ENCODE measurements at places on chromosomes 6 and 20.
A peak's percentile ranks its signal among the peaks of the same experiment; 100 is the strongest.

- DNase-seq, result no peak
Observed at GRCh38 chr20:48630342-48631075, 197.3 kb downstream of the PREX1 start.

- no peak for DNase-seq
Observed at GRCh38 chr6:1494671-1495070, 105.3 kb downstream of the FOXF2 start.

GRCh38 chr6:17352302-17352701 is 41.1 kb upstream of the CAP2 start:
- no peak for DNase-seq

DNA sequence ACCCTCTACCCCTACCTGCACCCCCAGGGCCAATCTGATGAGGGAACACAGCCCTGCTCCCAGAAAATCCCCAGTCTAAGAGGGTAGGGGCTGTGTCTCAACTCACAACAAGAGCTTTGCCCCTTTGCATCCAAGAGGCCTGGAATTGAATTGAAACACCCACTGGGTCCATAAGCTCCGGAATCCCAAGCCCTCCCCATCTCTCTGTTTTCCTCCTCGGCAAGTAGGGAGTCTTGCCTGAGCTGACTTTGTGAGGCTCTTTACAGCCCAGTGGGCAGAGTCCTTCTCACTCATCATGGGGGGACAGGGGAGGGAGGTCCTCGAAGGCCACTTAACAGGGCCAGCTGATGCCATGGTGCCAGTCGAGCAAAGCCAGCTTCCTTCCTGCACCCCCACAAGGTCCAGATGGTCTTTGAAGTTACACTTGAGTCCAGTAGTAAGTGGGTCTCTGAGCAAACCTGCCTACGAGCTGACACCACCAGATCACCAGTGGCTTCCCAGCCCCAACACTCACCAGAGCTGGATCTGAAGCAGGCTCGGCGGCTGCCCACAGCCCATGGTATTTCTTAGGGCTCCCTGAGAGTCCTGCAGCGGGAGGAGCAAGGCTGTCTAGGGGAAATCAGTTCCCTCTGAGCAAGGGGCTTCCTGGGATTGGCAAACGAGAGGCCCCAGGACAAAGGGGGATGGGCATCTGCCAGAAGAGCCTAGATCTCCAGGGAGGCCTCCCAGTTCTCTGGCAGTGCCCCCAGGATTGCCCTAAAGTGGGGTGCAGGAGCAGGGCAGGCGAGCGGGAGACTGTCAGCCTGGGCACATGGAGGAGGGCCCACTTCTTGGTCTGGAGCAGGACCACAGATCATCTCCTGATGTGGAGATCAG is 144.5 kb downstream of the VEGFA start:
- DNase-seq, result no peak

- no peak for DNase-seq
Observed at GRCh38 chr6:134077301-134077700, 24.9 kb upstream of the SLC2A12 start.

DNA sequence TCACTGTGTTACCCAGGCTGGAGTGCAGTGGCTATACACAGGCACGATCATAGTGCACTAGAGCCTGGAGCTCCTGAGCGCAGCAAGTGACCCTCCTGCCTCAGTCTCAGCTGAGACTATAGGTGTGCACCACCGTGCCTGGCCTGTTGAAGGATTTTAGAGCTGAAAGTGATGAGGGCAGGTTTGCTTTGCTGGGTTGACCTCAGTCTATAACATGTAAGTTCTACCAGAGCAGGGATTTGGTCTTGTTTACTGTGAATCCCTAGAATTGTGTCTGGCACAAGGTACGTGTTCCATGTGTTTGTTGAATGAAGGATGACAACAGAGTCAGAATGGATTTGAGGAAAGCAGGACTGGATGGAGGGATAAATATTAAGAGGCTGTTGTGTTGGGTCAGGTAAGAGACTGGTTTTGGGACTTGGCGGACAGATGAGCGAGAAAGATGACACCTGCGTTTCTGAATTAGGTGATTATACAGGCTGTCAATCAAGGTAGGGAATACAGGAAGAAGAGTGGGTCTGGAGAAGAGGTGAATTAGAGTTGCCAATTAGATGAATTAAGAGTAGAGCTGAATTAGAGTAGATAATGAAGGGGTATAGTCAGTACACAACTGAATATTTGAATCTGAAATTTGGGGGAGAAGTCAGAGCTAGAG is 6.5 kb downstream of the ASXL1 start:
- no peak for DNase-seq

DNA sequence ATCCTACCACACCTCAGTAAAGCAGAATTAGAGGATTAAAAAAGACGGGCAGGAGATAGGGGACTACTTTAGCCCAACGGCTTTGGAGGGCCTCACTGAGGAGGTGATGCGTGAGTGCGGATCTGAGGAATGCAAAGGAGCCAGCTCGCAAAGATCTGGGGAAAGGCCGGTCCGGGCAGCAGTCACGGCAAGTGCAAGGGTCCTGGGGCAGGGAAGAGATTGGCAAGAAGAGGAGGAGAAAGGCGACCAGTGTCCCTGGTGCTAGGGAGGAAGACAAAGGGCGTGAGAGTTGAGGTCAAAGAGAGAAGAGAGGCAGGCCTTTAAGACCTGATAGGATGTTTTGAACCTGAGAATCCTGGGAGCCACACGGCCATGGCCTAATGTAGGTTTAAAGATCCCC is 86.8 kb downstream of the KCNB1 start:
- no peak for DNase-seq

- no peak for DNase-seq
Observed at GRCh38 chr6:158686791-158687381, 37.0 kb downstream of the SYTL3 start.

DNA sequence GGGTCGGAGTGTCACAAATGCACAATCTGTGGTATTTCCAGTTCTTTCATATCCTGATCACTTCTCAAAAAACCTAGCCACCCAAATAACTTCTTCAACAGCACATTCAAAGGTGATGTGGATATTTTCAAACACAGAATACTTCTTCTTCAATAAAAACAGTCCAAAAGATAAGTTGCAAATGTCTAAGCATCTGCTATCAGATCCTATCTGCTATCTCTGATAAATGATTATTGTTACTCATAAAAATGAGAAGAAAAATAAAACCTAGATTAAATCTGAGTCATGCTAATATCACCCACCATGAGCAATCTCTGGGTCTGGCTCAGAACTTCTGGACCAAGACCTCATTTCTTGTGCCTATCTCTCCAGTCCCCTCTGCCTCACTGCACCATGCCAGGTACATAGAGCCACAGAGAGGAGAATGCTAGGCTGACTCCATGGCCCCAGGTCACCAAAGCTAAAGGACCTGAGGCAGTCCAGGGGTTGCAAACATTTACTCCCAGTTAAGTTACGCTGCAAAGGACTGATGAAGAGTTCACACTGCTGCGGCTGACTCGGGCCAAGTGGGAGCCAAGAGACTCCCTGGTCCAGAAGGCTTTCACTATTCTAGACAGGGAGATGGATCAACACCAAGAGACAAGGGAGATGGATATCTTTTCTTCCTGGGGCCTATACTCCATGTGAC is 101.4 kb downstream of the KIF13A start:
- no peak for DNase-seq

GRCh38 chr20:58069207-58069606 is 159.2 kb downstream of the ANKRD60 start:
- no peak for DNase-seq

DNA sequence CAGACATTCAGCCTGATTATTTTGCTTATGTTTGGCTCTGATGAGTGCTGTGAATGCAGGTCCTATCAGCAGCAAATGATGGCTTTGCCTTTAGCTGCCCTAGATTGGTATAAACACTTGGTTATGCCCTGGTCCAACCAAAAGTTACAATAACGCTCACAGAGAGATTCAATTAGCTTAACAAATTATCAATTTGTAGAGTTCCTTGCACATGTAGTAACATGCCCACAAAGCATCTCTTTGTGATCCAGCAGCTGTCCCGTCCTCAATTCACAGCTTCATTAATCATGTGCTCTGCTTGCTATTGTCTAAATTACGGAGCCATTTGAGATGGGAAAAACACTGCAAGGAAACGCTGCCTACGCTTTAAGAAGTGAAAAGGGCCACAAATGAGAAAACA is 457.9 kb downstream of the HDGFL1 start:
- DNase-seq, result no peak

GRCh38 chr6:122564230-122564629 is 46.0 kb upstream of the PKIB start:
- no peak for DNase-seq

DNA sequence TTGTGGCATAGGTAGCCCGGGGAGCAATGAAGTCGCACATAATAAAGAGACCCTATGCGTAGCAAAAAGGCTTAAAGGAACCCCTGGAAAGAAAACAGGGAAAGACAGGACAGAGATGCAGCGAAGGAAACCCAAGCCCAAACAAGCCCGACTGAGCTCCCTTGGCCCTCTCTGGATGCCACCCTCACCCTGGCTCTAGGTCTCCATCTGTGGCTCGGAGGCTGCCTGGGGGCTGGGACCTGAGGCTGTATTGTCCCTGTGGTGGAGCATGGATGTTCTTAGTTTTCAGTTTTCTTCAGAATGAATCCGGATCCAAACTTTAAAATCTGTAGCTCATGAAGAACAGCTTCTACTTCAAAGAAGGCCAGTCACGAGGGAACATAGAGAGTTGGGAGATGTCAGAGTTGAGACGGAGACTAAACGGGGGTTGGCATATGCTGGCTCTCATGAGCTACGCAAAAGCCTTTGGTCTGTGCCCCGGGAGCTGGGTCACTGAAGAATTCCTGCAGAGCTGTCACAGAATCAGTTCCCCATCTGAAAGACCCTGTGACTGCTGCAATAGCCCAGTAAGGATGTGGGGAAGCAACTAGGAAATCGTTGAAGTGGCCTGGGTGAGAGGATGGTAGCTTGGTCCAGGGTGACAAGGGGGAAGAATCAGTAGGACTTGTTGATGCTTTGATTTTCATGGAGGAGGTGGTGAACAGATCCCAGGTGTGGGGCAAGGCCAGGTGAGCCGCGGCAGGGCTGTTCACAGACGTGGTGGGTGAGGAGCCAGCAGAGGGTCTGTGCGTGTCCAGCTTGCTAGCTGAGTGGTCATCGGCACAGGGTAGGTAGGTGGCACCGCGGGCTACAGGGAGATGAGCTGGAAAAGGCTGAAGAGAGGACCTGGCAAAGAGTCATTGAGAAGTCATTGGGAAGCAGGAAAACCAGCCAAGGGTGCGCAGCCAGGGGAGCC is 35.2 kb downstream of the SYNDIG1 start:
- DNase-seq, result no peak

- DNase-seq, result no peak
Observed at GRCh38 chr6:15677822-15678221, 15.0 kb upstream of the DTNBP1 start.

GRCh38 chr20:58852543-58853271 is at the start of gene GNAS:
Gene GNAS (plus strand): TSS chr20:58852716.
- DNase-seq, result peak; percentile 8

GRCh38 chr6:139881728-139882211 is 507.3 kb upstream of the CITED2 start:
- DNase-seq, result no peak

DNA sequence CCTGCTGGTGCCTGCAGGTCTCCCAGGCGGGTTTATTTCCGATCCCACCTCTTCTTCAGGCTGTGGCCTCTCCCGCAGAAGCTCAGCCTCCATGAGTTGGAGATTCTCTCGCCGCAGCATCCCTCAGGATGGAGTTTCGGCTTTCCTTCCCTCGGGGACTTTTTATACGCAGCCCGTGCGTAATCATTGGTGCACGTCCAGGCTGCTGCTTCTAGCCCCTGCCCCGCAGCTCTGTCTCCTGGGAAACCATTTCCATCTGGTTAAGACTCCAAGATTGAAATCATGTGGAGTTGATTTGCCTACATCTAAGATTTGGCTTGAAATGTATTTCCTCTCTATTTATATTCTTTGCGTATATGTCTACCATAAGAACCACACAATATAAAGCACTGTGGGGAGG is 46.7 kb upstream of the CARMIL1 start:
- DNase-seq, result no peak

DNA sequence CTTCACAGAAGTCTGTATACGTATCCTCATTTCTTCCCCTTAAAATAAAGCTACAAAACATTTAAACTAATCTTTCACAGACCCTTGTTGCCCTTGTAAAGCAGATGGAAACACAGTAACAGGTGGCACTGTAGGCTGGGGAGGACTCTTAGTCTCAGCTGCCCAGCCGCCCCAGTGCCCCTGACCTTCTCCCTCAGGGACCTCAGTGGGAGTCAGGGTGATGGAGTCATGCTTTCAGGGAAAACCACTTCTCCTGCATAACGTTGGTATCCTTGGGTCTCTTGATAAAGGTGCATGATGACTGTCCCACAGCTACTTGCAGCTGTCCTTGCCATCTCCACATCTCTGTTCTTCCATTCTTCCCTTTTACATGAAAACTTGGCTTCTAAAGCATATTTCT is 198.6 kb downstream of the CDKAL1 start:
- no peak for DNase-seq

GRCh38 chr6:107103082-107103481 is 12.2 kb downstream of the BEND3 start:
- DNase-seq, result no peak

DNA sequence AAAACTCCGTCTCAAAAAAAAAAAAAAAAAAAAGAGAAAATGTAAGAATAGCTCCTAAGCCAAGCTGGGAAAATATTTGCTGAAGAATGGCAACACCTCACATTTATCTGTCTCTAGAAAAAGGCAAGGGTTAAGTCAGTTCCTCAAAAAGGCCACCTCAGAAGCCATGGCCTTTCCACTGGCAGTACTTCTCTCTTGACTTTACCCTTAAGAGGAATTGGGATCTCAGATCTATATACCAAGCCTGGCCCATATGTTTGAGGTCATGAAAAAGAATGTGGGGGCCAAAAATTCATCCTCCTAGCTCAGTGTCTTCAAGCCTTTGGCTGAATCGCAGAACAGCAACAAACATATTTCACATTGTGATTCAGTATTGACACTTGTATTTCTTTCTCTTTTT is 10.9 kb upstream of the NCOA3 start:
- DNase-seq, result no peak

- no peak for DNase-seq
Observed at GRCh38 chr6:130118236-130118635, 99.9 kb downstream of the L3MBTL3 start.

DNA sequence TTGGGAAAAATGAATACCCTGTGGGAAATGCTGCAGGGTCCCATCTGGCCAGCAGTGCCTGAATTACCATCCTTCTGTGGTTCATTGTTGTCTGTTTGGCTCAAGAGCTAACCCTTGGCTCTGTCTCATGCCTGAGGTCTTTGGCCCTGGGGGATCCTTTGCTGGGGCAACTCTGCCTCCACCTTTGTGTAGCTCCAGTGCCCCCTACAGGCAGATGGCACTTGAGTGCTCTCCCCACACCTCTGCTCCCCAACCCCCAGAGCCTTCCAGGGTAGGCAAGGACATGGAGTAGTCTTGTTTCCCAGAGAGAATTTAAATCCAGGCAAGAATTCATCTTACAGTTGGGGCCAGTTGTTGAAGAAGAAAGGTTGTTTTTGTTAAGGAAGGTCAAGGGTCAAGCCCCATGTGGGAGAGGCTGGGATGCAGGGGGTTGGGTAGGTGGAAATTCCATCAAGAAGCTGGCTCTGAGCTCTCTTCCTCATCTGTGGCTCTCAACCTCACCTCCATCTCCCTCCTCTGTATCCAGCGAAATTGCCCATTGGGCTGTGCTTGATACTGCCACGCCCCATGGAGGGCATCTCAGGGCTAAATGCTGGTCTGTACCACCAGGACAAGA is 44.2 kb downstream of the ZNF831 start:
- peak; percentile 66 for DNase-seq

Measured in effector CD8-positive, alpha-beta T cell (primary cell).